ENCODE measurements at places on chromosomes 11 and 22.

DNA sequence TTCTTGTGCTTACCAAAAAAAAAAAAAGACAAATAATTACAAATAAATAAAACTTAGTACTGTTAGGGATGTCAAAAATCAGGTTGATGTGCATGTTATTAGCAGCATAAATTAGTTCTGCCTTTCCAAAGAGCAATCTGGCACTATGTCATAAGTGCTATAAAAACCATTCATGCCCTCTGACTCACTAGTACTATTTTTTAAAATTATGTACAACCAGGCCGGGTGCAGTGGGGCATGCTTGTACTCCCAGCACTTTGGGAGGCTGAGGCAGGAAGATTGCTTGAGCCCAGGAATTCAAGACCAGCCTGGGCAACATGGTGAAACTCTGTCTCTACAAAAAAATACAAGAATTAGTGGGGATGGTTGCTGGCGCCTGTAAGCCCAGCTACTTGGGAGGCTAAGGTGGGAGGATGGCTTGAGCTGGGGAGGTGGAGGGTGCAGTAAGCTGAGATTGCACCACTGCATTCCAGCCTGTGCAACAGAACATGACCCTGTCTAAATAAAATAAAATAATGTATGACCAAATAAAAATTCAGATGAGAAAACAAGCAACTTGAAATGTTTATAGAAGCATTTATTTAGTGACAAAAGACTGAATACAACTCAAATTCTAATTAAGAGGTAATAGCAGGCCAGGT is 25.3 kb downstream of the UEVLD start:
- DNase-seq: no peak

GRCh38 chr11:3223932-3224381 is 5.3 kb upstream of the MRGPRG start:
- no peak for DNase-seq

- DNase-seq: no peak
Observed at GRCh38 chr11:131909426-131910177, 539.2 kb downstream of the NTM start.

GRCh38 chr11:15557457-15558230 is 442.9 kb downstream of the INSC start:
- no peak for DNase-seq

Measured in T-helper 9 cell (primary cell).